Cortex of kidney (tissue), 1 donor: ENCODE measurements at places on chromosomes 11 and 22.

DNA sequence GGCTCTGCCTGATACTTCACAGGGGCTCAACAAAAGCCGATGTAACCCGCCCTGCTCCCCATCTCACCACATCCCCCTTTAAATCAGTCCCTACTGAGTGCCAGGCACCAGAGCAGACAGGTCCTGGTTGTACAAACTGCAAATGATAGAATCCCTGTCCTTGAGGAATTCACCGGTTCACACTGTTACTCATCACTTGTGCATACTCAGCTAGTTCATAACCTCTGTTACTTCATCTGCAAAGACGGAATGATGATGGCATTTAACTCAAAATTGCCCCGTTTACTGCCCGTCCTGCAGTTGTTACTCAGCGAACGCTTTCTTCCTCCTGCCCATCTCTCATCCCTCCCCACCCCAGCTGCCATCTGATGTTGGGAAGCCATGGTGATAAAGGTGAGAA lies 384.7 kb downstream of the OPCML start:
- no peak for DNase-seq

DNA sequence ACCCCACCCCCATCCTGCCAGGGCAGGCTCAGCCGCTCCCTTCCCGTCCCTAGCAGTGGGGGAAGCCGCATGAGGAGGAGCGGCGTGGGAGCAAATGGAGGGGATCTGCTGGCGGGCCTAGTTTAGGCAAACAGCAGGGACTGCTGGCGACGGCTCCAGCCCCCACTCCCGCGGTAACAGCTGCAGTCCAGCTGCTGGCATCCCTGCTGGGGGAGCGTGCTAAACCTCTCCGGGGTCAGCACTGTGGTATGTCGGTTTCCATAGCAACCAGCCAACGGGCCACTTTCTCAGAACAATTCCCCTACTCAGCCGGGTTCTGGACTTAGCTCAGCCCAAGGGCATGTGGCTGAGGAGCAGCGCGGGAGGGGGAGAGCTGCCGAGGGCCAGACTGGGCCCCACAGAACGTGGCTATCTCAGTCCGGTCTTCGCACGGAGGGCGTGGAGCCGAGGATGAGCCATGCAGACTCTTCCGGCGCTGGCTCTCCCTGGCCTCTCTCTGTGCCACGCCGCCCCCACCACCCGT lies 98.8 kb downstream of the PKNOX2 start:
- no peak for DNase-seq

- no peak for DNase-seq
These were observed 8.3 kb downstream of the TMEM138 start for GRCh38 chr11:61370349-61371005.

- DNase-seq, result no peak
These were observed 73.6 kb downstream of the UBASH3B start for GRCh38 chr11:122729139-122729538.

- no peak for DNase-seq
These were observed 7.5 kb upstream of the MS4A7 start for GRCh38 chr11:60370811-60371298.

- DNase-seq, result no peak
These were observed 11.8 kb upstream of the DSCAML1 start for GRCh38 chr11:117808784-117809183.
